ENCODE measurements at places on chromosomes 5 and 9.

DNA sequence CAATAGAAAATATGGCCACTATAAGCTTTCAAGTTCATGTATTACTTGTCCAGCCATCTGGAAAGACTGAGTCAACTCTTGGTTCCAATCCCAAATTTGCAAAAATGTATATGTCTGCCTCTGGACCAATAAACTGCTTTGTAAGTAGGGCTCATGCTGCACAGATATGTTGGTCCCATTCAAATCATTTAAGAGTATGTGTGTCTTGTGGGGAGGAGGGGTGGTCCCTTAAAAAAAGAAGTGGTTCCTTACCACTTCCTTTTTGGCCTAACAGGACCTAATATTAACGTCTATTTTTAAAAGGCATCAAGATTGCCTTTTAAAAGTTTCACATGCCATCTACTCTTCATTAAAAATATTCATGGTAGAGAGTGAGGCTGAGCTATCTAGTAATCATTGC is 214.9 kb downstream of the KCTD16 start:
- DNase-seq: no peak

DNA sequence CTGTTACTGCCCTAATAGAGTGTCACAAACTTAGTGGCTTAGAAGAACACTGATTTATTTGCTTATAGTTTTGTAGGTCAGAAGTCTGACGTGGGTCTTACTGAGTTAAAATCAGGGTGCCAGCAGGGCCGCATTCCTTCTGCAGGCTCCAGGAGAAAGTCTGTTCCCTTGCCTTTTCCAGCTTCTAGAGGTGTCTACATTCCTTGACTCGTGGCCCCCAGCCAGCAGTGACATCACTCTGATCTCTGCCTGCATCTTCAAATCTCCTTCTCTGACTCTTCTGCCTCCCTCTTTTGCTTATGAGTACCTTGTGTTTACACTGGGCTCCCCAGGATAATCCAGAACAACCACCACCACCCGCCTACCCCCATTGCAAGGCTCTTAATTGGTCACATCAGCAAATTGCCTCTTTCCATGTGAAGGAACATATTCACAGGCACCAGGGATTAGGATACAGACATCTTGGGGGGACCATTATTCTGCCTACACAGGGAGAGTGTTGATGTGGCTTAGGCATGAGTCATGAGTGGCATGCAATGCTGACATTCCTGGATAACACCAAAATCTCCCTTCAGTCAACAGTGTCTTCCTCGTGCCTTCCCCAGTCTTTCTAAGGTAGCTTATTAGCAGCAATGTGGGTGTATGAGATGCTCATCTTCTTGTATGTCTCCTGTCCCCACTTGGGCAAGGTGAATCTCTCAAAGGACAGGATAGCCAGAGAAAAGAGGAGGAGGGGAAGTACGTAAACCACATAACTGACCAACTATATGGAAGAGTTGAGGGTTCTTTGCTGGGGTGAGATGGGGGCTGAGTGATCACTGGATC is 24.4 kb downstream of the CYFIP2 start:
- no peak for DNase-seq

GRCh38 chr9:37353791-37354190 is 68.7 kb upstream of the GRHPR start:
- no peak for DNase-seq

- DNase-seq: no peak
These were observed 180.8 kb upstream of the PCSK5 start for GRCh38 chr9:75709698-75710097.

- no peak for DNase-seq
These were observed 75.6 kb downstream of the ZFAND5 start for GRCh38 chr9:72289401-72289800.

DNA sequence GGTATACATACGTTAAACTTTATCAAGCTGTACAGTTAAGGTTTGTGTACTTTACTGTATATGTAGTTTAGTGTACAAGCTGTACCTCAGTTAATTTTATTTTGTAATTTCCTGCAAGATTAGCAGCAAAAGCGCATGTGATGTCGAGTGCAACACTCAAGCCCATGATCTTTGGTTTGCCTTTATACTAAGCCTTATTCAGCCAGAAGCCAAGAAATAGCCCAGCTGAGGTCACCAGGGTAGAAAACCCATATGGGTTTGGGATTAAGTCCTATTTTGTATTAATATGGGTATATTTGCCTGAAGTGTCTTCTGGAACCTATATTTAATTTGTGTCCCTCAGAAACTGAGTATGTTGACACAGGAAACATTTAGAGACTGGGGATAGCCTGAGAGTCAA is 59.3 kb downstream of the ZFAND5 start:
- no peak for DNase-seq

- no peak for DNase-seq
These were observed 175.9 kb downstream of the ENC1 start for GRCh38 chr5:74464512-74465209.

- DNase-seq: no peak
These were observed 25.0 kb downstream of the MAST4 start for GRCh38 chr5:66621146-66621545.

DNA sequence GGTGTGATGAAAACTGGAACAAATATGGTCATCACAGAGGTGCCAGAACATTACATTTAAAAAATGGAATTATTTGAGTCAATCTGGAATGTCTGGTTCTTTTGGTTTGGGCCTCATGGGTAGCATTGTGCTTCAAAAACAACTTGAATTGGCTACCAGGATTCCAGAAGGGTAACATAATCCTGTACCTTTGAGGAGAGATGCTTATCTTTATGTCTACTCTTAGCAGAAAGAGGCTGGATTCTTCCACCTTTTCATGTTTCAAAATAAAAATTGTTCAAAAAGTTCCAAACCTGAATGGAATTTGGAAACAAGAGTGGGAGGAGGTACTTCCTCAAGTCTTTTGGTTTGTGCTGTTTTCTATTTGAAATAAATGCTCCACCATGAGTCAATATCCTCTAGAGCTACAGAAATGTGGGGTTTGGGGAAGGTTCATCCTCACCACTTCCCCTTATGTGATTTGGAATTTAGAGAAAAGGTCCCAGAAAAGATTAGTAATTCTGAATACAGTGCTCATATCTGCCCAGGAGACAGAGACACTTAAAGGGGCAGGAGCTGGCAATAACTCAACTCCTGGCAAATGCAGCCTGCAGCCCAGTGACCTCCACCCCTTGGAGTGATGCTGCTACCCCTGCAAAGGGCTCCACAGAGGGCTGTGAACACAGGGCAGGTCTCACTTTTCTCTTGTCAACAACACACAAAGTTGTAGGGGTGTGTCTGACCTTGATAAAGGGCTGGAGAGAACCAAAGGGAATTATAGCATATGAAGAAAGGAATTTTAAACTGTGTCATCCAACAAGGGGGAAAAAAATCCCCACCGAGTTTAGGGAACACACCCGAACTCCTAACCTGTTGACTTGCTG is 272.8 kb downstream of the CWC27 start:
- DNase-seq: no peak

- DNase-seq: no peak
These were observed 63.4 kb downstream of the DENND1A start for GRCh38 chr9:123866497-123866896.

GRCh38 chr5:3107156-3107611 is 355.7 kb upstream of the IRX2 start:
- no peak for DNase-seq

- DNase-seq: no peak
These were observed 110.5 kb downstream of the JMY start for GRCh38 chr5:79346420-79346824.

DNA sequence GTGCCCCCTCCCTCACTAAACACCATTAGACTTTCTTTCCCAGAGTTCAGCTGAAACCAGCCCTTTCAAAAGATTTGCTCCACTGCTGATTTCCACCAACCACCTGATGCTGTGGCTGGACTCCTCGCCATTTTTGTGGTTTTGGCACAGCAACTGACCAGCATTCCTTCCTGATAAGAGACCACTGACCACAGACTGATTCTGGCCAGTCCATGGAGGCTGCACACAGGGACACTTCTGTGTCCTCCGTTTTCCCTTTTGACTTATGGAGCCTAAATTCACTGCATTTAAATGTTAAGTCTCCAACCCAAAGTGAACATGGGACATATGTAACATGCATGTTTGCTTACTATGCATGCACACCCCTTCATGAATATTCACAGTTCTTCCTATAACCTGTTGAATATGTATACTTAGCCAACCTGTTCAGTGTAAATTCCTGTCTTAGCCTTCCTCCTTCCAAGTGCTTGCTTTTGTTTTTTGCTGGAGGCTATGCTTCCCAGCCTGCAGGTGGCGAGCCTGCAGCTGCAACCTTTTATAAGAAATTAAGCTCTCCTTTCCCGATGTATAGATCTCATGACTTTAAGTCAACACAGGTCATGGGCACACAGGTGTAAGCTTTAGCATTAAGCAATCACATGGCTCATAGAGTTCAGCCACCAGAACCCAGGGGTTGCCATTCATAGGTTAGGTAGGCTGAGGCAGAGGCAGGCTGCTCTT is 78.7 kb downstream of the ACTL7B start:
- DNase-seq: no peak

DNA sequence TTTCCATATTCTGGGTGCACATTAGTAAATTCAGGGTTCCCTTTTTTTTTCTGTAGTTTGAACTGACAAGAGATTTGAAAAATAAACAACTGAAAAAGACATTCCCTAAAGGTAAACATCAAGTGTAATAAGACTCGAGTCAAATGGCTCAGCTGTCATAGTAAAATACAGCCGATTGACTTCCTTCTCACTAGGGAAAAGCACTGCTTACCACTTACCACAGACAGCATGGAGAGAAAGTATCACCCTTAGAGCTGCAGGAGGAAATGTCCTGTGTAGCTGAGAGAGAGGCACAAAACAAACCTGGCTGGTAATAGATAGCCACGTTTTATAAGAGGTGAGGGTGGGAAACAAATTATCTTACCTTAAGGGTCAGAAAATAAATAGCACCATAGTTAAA is 12.1 kb upstream of the DMAC1 start:
- DNase-seq: no peak

DNA sequence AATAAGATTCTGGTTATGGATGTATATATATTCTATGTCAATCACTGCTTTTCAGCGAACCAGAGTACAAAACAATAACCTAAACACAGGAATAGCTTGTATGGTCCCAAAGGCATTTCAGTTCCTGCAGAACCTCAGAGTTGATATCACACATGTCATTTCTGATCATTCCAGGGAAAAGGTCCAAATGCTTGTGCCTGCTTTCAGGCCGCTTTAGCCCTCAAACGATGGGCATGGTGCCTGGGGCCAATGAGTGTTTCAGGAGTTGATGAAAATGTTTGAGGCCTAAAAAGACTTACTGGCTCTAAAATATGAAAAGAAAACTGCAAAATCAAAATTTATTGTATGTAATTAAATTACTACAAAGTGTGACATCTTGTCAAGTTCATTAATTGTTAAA is 22.8 kb downstream of the ANGPTL2 start:
- no peak for DNase-seq

DNA sequence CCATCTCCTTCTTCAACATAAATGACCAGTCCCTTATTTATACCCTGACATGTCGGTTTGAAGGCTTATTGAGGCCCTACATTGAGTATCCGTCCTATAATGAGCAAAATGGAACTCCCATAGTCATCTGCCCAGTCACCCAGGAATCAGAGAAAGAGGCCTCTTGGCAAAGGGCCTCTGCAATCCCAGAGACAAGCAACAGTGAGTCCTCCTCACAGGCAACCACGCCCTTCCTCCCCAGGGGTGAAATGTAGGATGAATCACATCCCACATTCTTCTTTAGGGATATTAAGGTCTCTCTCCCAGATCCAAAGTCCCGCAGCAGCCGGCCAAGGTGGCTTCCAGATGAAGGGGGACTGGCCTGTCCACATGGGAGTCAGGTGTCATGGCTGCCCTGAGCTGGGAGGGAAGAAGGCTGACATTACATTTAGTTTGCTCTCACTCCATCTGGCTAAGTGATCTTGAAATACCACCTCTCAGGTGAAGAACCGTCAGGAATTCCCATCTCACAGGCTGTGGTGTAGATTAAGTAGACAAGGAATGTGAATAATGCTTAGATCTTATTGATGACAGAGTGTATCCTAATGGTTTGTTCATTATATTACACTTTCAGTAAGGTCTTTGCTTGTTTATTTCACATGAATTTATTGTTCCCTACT is 38.2 kb upstream of the BTNL3 start:
- DNase-seq: no peak

GRCh38 chr5:160312134-160312959 is at the start of gene CCNJL:
Gene CCNJL (minus strand): TSS chr5:160312564. CDS start chr5:160311923, 641 bp downstream.
- DNase-seq: peak; percentile 80

DNA sequence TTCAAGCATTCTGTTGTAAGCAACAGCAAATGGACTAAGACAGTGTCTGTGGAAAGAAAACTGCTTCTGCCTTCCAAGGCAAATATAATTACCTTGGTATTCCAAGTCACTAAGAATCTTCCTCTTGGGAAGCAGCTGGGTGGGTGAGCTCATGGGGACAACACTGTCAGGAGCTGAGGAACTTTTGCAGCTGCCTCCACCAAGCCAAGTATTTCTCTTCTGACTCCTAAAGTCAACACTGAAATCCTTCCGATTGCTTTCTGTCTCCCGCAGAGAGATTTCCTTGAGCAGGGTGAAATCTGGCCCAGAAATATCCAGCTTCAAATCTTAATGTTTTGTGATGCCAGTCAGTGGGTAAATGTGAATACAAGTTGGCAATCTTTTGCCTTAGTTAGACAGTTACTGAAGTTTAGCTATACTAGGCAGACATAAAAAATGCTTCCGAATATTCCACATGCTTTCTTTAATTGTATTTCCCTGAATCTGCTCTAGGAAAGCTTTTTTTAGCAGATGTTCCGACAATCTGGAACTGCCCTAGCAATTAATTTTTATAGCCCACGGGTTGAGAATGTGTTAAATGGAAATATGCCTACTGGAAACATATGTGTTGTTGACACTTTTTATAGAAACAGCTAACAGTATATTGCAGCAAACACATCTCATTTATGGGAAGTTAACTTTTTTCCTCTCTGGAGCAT is 369.9 kb upstream of the DAB2 start:
- no peak for DNase-seq

GRCh38 chr9:94056442-94056974 is 27.8 kb upstream of the PTPDC1 start:
- no peak for DNase-seq

GRCh38 chr9:4590430-4591122 is 71.5 kb upstream of the PLPP6 start:
- DNase-seq: no peak

- DNase-seq: no peak
These were observed 458.4 kb downstream of the KDM4C start for GRCh38 chr9:7216004-7216841.

- DNase-seq: no peak
These were observed 5.6 kb downstream of the ADAMTSL2 start for GRCh38 chr9:133539991-133540697.

DNA sequence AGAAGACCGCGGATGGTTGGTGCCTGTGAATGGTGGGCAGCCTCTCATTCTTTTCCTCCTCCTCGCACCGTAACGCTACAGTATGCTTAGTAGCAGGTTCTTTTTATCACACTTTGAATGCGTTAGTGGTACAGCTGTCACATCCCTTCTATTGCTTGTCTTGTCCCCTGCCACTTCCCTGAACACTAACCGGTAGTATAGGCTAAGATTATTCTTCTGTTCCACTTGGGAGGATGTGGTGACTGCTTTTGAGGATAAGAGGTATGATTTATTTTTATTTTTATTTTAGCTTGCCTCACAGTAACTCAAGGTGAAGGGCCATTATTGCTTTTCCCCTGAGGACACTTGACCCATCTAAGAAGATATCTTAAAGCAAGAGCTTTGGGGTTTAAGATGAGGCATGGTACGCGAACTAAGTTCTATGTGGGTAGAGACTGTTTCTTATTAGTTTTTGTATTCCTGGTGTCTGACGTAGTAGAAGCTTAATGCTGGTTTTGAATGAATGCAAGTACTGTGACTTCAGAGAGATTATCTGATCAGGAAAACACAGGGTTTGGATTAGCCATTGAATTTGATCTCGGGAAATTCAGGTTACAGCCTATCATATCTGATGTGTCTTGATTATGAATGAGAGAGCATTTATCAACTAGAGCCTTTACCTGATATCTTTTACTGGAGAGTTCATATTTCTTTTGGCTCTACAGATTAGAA is 951 bp downstream of the UNC13B start:
- no peak for DNase-seq
